ENCODE measurements at places on chromosomes 7 and 10. TPM values are rescaled to one million over a fixed set of nuclear protein-coding genes. Genes with fewer than 3 reads are reported as not detected.
A peak's percentile ranks its signal among the peaks of the same experiment; 100 is the strongest.

Gene ARHGAP22
- 3.2 TPM for total RNA-seq

Gene HMX3
- not detected for total RNA-seq

Gene LIPK
- not detected for total RNA-seq

DNA sequence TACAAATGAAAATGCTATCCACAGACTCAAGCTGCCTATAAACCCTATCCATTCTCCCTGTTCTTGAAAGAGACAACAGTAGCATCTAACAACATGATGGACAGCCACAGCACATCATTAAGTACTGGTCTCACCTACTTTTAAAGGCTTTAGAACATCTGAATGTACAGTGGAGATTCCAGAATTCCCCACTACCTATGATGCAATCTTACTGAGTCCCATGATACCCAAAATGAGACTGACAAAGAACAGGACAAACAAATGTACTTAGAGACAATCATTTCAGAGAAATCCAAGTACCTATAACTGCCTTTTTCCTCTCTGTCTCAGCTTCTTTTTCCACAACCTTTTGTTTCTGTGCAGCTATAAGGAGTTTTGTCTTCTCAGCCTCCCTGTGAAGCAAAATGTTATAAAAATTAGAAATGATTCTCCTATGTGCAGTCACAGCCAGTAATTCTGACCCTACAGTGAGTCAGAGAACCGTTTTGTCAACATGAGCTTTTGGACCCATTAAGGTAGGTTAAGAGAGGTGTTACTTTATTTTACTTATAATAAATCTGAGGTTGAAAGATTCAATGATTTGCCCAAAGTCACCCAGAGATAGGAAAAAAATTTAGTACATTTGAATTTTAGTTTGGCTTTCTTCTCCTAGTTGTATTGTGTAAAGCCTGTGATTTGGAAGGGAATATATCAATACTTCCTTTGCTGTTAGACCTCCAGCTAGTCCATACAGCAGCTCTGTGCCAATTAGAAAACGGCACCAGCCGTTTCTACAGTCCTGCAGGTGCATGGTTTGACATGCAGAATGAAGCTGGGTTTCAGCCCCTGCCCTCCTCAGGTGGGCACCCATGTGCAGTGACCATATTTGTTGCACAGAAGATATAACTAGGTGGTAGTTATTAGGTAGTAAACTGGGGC, 21.9 kb downstream of the ERLIN1 start:
- no peak for DNase-seq
- no peak overlapping the region for H3K4me3 ChIP-seq
- no peak overlapping the region for H3K27ac ChIP-seq

GRCh38 chr10:80476685-80477084, 22.6 kb downstream of the TSPAN14 start:
- DNase-seq = no peak
- H3K27me3 ChIP-seq = no peaks in the 10 kb centered on the region
- no peak overlapping the region for H3K4me3 ChIP-seq
- H3K4me1 ChIP-seq = peaks cover 61% of the 10 kb centered on the region
- peaks cover 8% of the 10 kb centered on the region for H3K36me3 ChIP-seq
- H3K27ac ChIP-seq = no peak overlapping the region

DNA sequence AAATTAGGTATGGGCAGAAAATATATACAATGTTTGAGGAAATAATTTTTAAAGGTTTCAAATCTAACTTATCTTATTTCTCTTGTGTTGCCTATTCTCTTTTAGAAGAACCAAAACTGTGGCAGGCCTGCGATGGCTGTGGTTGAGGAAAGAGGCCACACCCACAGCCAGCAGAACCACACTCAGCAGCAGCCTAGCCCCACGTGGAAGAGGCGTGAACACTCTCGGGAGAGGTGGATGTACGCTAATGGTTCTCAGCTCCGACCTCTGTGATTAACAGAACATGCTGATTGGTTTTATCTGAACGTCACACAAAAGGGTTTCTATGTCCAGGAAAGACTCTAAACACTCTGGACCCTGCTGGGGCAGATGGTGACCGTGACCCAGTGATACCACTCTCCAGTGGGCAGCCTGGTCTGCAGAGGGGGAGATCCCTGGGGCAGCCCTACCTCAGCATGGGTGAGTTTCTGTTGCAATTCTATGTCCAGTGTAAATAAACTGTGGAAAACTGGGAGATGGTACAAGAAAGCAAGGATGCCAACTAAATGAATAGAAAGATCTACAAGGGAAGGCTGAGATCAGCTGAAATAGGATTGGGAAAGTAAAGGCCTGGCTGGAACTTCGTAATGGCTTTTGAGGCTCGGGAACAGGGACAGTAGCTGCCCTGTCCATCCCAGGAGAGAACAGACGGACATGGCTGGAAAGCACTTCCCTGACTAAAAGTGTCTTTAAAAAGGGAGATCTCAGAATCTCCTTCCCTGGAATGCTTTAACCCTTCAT, 26.6 kb downstream of the DIP2C start:
- no peaks in the 10 kb centered on the region for H3K36me3 ChIP-seq
- H3K4me3 ChIP-seq = no peak overlapping the region
- H3K4me1 ChIP-seq = peaks cover 48% of the 10 kb centered on the region
- DNase-seq = peak; percentile 58
- no peaks in the 10 kb centered on the region for H3K27me3 ChIP-seq

- H3K27me3 ChIP-seq = no peaks in the 10 kb centered on the region
- DNase-seq = no peak
- no peaks in the 10 kb centered on the region for H3K4me1 ChIP-seq
- H3K4me3 ChIP-seq = no peak overlapping the region
- no peak overlapping the region for H3K27ac ChIP-seq
These were observed 10.9 kb downstream of the TECPR1 start for GRCh38 chr7:98240961-98241673.

DNA sequence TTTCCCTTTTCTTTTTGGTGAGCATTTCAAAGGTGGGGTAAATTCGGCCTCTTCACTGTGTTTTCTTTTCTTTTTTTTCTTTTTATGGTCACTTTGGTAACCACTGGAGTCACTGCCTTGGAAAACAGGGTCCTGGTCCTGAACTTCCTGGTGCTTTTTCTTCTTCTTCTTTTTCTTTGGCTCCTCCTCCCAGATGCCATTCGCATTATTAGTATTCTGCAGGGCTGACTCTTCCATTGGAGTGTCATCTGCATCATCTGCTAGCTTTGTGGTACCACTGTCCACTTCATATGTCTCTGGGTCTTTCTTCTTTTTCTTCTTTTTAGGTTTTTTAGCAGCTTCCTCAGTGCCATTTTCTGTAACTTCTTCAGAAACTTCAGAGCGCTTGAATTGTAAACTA, 10.5 kb downstream of the POLR1F start:
- H3K4me1 ChIP-seq = no peaks in the 10 kb centered on the region
- H3K36me3 ChIP-seq = peaks cover 16% of the 10 kb centered on the region
- no peaks in the 10 kb centered on the region for H3K27me3 ChIP-seq
- no peak for DNase-seq
- no peak overlapping the region for H3K4me3 ChIP-seq

DNA sequence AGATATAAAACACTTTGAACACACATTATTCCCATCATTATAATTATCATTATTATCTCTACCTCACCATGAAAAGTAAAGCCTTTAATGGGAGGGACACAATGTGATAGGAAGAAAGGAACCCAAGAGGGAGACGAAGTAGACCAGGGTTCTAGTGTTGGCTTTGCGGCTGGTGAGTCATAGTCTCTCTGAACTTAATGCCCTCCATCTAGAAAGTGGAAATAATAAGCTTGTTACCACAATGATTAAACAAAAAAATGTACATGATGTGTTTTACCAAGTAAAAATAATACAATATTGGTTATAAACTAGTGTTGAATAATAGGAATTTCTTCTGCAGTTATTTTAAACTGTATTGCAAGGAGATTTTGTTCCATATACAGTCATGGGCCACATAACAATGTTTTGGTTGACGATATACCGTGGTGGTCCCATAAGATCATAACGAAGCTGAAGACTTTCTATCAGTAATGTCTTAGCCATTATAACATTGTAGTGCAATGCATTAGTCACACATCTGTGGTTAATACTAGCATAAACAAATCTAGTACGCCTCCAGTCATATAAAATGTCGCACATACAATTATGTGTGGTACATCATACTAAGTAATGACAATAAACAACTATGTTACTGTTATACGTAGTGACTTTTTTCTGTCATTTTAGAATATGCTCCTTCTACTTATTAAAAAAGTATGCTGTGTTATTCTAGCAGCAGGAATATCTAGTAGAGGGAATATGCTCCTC, 450.6 kb upstream of the SORCS1 start:
- no peaks in the 10 kb centered on the region for H3K36me3 ChIP-seq
- no peaks in the 10 kb centered on the region for H3K4me1 ChIP-seq
- H3K4me3 ChIP-seq = no peak overlapping the region
- no peak for DNase-seq
- H3K27me3 ChIP-seq = no peaks in the 10 kb centered on the region

GRCh38 chr7:100190048-100190711, 12.5 kb downstream of the STAG3 start:
- H3K36me3 ChIP-seq = no peaks in the 10 kb centered on the region
- H3K4me3 ChIP-seq = no peak overlapping the region
- H3K4me1 ChIP-seq = no peaks in the 10 kb centered on the region
- DNase-seq = no peak

Data from vagina (tissue), 2 donors.